ENCODE measurements at places on chromosomes 7 and 10.

- no peak for DNase-seq
Observed at GRCh38 chr7:22123139-22123538, 177.4 kb upstream of the CDCA7L start.

GRCh38 chr10:128055061-128055868 is 71.0 kb downstream of the MKI67 start:
- no peak for DNase-seq

DNA sequence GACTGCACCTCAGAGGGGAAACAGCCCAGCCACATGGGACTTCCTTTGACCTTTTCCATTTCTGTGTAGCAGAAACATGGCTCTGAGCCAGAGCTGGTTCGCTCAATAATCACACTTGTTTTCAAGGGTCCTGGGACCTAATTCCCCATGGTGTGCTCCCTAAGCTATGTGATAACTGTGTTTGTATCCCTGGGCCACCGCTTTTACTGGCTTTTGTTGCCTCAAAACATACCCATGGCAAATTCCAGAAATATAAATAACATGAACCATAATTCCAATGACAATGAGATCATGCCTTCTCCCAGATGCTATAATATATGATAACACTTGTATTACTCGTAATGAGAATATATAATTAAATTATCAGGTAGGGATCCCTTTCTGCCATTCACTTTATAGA is 196.4 kb downstream of the GFRA1 start:
- no peak for DNase-seq

DNA sequence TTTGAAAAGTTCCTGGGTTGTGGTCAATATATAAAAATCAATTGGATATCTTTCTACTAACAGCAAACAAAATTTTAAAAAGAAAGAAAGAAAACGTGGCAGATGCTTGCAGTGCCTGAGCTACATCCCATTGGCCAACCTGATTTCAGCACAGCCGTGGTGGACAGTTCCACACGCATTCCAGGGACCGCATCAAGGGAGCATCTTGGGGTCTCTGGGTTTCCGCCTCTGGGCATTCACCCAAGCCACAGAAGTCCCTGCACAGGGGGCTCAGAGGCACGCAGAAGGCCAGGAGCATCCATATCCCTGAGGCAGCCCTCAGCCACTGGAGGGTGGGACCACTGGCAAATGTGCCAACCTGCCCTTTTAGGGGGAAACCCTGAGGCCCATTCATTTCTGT is 254.5 kb upstream of the RNF32 start:
- no peak for DNase-seq

DNA sequence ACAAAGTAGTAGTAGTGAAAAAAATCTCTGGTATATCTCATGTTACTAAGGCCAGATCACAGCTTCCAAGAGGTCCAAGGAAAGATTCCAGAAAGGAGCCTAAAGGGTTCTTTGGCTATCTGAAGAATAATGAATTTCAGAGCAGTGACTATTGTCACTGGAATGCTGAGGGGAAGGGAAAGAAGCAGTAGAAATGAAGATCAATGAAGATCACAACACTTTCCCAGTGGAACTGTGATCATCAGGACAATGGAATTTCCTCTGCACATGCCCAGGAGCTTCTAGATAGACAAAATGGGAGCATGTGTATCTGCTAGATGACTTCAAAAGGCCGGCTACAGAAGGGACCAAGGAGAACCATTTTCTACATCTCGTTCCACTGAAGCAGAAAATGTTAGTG is 219.5 kb upstream of the PHYHIPL start:
- peak; percentile 30 for DNase-seq

GRCh38 chr10:113044016-113044755 is 94.1 kb downstream of the TCF7L2 start:
- no peak for DNase-seq

DNA sequence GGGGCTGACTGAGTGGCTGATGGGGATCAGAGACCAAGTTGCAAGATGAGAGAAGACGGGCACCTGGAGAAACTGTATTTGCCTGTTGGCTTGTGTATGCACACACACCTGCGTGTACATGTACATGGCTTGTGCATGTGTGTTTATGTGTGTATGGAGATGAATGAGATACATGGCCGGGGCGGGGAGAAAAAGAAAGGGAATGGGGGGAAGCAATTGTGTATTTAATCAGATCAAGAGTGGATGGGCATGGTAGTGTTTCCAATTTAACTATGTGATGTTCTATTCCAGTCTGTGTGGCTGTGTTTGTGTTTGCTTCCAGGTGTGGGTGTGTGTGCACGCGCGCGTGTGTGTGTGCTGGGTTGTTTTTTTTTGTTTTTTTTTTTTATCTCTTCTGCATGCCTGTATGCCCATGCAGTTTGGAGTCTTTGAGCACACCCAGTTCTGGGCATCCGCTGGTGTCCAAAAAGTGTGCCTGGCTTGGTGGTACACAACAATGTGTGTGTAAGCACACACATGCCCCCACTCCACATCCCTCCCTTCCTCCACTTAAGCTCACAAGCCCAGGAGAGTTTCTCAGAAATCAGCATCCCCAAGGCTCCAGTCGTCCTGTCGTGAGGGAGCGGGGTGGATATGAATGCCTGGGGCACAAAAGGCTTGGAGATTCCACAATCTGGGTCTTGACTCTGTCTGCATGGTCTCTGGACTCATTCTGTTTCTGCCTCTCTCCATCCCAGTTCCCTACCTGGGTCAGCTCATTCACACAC is 2.5 kb upstream of the VGF start:
- no peak for DNase-seq

GRCh38 chr10:70540089-70540788 is 61.7 kb downstream of the PALD1 start:
- DNase-seq: no peak

DNA sequence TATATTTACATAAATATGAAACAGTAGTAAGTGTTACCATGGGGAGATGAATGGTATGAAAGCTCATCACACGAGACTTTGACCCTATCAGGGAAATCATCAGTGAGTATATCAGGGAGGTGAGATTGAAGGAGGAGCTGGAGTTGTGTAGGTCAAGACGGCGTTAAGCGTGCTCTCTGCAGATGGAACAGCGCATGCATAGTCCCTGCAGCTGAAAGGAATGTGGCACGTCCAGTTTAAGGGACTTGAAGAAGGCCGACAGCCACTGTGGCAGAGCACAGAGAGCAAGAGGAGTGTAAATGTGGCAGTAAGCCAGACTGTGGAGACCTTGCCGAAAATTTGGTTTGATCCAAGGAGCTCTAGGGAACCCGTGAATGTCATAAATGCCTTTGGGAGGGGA is 38.9 kb downstream of the POU6F2 start:
- DNase-seq: no peak

DNA sequence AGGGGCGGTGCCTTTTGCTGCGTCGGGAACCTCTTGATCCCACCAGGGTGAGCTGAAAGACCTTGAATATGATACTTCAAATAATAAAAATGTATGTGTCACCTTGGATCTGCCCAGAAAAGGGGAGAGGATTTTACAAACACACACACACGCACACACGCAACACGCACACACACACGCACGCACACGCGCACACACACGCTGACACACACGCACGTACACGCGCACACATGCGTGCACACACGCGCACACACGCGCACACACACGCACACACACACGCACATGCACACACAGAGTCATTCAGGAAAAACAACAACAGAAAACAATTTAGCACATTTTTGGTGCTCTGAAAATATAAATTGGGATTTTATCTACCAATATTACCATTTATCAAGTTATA is 379.5 kb downstream of the PAXIP1 start:
- DNase-seq: no peak

DNA sequence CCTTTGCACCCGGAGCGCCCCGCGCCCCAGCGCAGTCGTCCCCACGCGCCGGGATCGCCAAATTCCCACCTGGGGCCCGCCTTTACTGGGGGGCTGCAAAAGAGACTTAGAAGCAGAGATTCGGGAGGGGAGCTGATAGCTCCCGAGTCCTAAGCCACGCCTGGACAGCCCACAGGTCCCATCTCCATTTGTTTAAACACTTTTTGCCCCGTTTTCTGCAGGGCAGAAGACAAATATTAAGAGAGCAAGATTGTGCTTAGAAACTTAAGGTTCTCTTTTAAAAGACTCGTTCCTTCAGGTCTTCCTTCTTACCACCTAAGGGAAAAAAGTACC is 299.1 kb upstream of the NFE2L3 start:
- DNase-seq: no peak

DNA sequence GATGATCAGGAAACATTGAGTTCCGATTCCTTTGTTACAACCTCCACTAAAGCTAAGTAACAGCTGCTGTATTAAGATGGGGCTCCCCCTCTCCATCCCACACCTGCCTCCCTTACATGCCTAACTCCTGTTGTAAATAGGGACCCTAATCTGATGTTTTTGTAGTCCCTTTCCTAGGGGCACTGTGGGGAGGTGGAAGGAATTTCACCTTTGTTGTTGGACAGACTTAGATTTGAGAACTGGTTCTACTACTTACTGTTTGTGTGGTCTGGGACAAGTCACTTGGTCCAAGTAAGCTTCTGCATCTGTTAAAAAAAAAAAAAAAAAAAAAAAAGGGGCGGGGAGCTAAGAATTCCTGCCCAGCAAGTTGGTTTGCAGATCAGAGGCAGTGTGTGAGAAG is 42.6 kb downstream of the KIAA1217 start:
- no peak for DNase-seq

DNA sequence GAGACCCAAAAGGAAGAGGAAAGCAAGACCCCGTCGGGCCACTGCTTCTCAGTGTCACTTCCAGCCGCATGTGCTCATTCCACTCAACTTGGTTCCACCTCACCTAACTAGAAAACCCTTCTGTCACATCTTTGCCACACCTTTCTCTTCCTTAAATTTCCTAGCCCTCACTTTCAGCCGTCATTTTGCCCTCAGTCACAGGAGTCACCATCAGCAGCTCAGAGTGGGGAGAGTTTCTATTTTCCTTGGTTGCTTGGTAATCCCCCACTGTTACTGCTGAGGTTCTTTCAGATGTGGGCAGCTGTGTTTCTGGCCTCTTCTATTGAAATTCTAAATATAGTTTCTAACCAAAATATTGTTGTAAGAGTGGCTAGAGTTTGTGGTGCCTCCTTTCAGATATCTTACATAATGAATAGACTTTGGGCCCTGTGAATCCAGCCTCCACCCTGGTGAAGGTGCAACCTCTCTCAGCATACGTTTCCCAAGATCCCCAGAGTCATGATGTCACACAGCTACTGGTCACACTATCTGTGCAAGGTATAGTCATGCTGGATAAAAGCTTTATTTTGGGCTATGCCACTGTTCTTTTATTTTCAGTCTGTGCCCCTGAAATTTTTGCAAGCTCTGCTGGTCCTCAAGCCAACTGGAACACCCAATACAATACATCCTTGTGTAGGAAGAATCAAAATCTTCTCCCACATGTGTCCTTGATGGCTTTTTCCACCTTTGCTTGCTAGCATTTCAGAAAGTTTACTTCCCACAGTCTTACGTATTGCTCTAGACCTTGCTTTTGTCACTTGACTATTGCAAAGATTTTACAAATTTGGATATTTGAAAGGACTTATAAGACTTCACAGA is 9.2 kb downstream of the AGBL3 start:
- no peak for DNase-seq

DNA sequence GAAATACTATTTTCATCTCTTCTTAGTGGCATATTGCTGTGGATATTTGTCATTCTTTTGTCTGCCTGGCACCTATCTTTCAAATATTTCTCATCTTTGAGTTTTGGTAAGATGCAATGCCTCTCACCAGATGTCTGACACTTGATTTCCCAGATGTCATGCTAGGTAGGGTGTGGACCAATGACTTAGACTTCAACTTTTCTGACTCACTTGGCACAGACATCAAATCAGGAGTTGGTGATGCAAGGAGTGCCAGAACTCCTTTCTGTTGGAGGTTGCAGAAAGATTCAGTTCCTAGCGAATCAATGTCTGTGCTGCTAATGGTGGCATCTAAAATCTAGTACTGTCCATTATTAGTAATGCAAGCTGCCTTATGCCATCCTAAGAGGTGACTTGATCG is 216.9 kb upstream of the FERD3L start:
- peak; percentile 74 for DNase-seq

DNA sequence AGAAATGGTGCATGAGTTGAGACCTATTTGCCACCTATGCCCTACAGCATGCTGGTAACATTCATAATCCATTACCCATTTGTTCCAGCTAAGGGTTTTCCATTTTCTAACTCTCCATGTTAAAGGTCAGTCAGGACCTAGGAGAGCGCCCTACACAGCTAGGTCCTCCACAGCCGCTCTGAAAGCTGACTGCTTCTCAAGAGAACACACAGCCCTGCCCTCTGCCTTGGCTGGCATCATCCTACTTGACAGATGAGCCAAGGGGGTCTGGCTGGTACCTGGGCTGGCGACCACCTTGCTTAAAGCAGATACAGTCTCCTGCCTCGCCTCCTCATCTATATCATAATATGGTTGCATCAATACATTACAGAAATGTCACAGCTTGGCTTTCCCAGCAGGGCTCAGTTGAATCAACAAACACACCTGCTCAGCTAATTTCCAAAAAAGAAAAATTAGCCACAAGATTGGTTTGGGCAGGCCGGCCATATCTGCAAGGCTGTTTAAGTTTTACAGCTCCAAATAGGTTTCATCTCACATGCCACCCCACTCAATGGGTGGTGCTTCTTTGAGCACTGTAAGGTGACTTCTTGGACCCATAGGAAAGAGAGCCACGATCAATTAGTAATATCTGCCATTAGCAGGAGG is 17.3 kb downstream of the TLL2 start:
- no peak for DNase-seq

DNA sequence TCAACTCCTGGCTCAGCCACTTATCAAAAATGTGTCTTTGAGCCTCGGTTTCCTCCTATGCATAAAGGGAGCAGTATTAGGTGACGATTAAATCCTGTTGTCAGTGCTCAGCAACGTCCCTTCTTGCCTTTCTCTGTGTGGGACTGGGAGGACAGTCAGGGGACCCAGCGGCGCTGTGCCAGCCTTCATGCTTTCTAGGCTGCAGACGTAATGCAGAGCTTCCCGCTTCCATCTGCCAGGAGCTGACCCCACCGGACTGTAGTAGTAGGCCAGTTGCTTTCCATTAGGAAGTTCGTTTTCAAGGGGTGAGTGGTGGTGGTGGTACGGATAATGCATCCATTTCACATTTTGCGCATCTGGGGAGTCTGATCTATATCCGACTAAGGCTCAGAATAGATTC is 321.8 kb downstream of the PLXNA4 start:
- no peak for DNase-seq

- no peak for DNase-seq
Observed at GRCh38 chr10:81027706-81028105, 490.0 kb downstream of the SH2D4B start.

DNA sequence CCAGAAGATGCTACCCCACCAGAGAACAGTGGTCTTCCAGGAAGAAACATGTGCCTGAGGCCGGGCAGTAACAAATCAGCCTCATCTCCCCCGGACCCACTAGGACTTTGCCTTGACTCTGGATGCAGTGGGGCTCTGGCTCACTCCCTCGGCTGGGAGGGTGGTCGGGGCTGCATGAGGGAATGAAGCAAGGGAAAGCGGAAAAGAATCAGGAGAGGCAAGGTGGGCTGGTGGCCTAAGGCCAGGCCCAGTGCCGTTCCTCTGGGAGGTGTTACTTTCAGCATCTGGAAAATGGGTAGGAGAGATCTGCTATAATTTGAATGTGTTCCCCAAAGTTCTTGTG is 51.8 kb downstream of the CLEC2L start:
- no peak for DNase-seq

GRCh38 chr10:2951235-2951835 is 116.0 kb upstream of the PFKP start:
- DNase-seq: no peak

GRCh38 chr7:71485586-71485985 is 353.6 kb downstream of the GALNT17 start:
- DNase-seq: no peak
